Placental epithelial cell (primary cell): ENCODE measurements at places on chromosomes 5 and 9. TPM values are rescaled to one million over a fixed set of nuclear protein-coding genes. Genes with fewer than 3 reads are reported as not detected.

PPIC gene
- total RNA-seq = 44.5 and 49.1 TPM in 2 replicates

PRUNE2 gene
- 4.7 and 12.6 TPM in 2 replicates for total RNA-seq

EQTN gene
- total RNA-seq = 0.22 and 0.39 TPM in 2 replicates

SAXO1 gene
- total RNA-seq = under 0.01 and 0.11 TPM in 2 replicates

CDK7 gene
- total RNA-seq = 27.5 and 39.9 TPM in 2 replicates

NDUFB6 gene
- 13.0 and 48.9 TPM in 2 replicates for total RNA-seq

NPR3 gene
- under 0.01 and 0.11 TPM in 2 replicates for total RNA-seq

NHP2 gene
- total RNA-seq = 55.4 and 145 TPM in 2 replicates

SYK gene
- under 0.01 and 0.33 TPM in 2 replicates for total RNA-seq

LOX gene
- total RNA-seq = 7.9 and 37.3 TPM in 2 replicates

PCDHGB3 gene
- total RNA-seq = 3.1 and 5.9 TPM in 2 replicates

DENND1A gene
- total RNA-seq = 10.6 and 17.0 TPM in 2 replicates

CCNJL gene
- total RNA-seq = under 0.01 TPM in 1 of 2 replicates, not detected in the other

PIP5K1B gene
- total RNA-seq = 0.33 and 0.39 TPM in 2 replicates

MEF2C gene
- total RNA-seq = 0.22 and 0.79 TPM in 2 replicates

TMEM245 gene
- 74.6 and 81.7 TPM in 2 replicates for total RNA-seq

CDC20B gene
- total RNA-seq = not detected in 2 replicates

NACC2 gene
- 7.9 and 13.8 TPM in 2 replicates for total RNA-seq

DBH gene
- not detected in 2 replicates for total RNA-seq

PLGRKT gene
- total RNA-seq = 6.7 and 14.5 TPM in 2 replicates

SLC31A1 gene
- 14.9 and 19.4 TPM in 2 replicates for total RNA-seq

NDST1 gene
- total RNA-seq = 65.2 and 218 TPM in 2 replicates

SLCO6A1 gene
- total RNA-seq = not detected in 2 replicates

ADAMTS2 gene
- total RNA-seq = 43.3 and 98.9 TPM in 2 replicates

FOXD4 gene
- under 0.01 TPM in 1 of 2 replicates, not detected in the other for total RNA-seq

TSSK1B gene
- 0.79 TPM in 1 of 2 replicates, not detected in the other for total RNA-seq

FAM151B gene
- total RNA-seq = 5.1 and 5.6 TPM in 2 replicates

KIF4B gene
- total RNA-seq = under 0.01 TPM in 1 of 2 replicates, not detected in the other
